ENCODE measurements at places on chromosomes 5 and 9.

- no peak for DNase-seq
Observed at GRCh38 chr9:5587024-5587423, 41.9 kb upstream of the RIC1 start.

GRCh38 chr5:137837491-137838394 is 29.9 kb upstream of the MYOT start:
- no peak for DNase-seq

- DNase-seq = no peak
Observed at GRCh38 chr5:157109744-157110143, 900 bp upstream of the HAVCR2 start.

DNA sequence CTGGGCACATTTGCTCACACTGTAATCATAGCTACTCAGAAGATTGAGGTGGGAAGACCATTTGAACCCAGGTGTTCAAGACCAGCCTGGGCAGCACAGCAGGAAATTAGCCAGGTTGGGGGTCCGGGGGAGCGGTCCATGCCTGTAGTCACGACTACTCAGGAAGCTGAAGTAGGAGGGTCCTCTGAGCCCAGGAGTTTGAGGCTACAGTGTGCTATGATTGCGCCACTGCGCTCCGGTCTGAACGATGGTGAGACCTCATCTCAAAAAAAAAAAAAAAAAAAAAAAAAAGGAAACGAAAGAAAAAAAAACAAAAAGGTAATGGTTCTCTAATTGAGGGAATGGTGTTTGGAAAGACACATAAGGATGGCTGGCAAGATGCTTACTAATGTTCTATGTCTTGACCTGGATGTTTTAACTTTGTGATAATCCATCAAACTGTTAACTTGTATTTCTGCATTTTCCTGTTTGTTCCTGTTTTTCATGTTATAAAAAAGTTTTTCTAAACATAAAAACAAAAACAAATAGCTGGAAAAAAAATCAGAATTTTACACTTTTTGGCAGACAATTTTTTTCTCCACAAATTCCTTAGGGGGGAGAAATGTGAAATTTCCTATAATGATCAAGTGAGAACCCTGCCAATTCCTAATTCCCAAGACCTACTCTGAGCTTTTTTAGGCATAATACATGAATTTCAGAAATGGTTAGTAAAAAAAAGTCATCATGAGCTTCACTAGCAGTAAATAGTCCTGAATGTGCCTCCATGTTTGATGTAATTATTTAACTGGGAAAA is 96.9 kb downstream of the DENND1A start:
- DNase-seq = no peak

DNA sequence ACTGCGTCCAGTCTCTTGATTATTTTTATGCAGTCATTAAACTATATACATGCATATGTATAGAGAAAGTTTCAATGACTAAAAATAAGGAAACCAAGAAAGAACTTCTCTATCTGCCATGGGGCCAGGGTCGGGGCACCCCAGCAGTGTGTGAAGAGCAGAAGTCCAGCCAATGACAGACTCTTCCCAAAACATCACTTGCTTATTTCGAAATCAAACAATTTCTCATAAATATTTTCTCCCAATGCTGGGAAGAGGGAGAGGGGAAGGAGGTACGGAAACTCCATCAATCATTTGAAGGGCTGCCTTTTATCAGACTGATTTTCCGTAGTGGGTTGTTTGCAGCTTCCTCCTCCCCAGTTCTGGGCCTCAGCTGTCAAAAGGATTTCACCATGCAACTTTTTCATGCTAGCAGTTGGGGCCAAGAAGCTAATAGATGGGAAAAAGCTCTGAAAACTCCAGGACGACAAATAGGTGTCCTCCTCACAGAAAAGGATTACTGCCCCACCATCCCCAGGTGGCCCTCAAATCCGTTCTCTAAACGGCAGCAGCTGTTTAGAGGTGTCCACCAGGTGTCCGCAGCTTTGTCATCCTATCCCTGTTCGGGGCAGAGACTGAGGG is 617 bp upstream of the FPGS start:
- no peak for DNase-seq

All from stimulated activated CD4-positive, alpha-beta T cell treated with anti-CD3 and anti-CD28 coated beads, Interleukin-15, amount 100 ng/mL, for 1 hour (primary cell).